Gastrocnemius medialis (tissue), 4 donors: ENCODE measurements at places on chromosomes 7 and 10. TPM values are rescaled to one million over a fixed set of nuclear protein-coding genes. Genes with fewer than 3 reads are reported as not detected.

Gene PDCD4
- total RNA-seq, result 6.4 TPM

Gene SPDYE9
- not detected for total RNA-seq

Gene NKX1-2
- not detected for total RNA-seq

Gene SLC16A12
- total RNA-seq, result 0.97 TPM

Gene C7orf33
- total RNA-seq, result not detected

Gene TCAF1
- total RNA-seq, result 43.0 TPM

Gene NUTM2E
- total RNA-seq, result not detected

Gene AGR2
- 1.4 TPM for total RNA-seq

Gene NKX2-3
- not detected for total RNA-seq

Gene OPN1SW
- total RNA-seq, result not detected

Gene ARHGAP12
- total RNA-seq, result 17.0 TPM

Gene BTBD16
- 0.55 TPM for total RNA-seq

Gene CDHR3
- total RNA-seq, result not detected

Gene CALCR
- not detected for total RNA-seq

Gene PTF1A
- total RNA-seq, result not detected

Gene ITPRID1
- not detected for total RNA-seq
